ENCODE measurements at places on chromosomes 13 and 19.

GRCh38 chr13:67574320-67575233 is 344.4 kb upstream of the PCDH9 start:
- no peak for DNase-seq

GRCh38 chr13:72757792-72758535 is 23.7 kb downstream of the DIS3 start:
- DNase-seq, result no peak

- no peak for DNase-seq
Measured at GRCh38 chr13:22793598-22794134, 387.1 kb upstream of the SGCG start.

DNA sequence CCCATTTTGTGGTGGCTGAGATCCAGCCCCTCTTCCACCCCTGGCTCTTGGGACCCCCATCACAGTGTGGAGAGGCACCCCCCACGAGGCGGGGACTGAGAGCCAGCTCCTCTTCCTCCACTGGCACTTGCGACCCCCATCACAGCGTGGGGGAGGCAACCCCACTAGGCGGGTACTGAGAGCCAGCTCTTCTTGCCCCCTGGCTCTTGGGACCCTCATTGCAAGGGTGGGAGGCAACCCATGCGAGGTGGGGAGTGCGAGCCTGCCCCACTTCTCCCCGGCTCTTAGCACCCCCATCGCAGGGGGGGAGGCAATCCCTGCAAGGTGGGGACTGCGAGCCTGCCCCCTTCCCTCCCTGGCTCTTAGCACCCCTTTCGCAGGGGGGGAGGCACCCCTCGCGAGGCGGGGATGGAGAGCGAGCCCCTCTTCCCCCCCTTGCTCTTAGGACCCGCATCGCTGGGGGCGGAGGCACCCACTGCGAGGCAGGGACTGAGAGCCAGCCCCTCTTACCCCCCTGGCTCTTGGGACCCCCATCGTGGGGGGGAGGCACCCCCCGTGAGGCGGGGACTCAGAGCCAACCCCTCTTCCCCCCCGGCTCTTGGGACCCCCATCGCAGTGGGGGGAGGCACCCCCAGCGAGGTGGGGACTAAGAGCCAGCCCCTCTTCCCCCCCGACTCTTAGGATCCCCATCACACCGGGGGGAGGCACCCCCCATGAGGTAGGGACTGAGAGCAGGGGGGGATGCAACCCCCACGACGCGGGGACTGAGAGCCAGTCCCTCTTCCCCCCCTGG is 364.6 kb upstream of the SPRY2 start:
- peak; percentile 82 for DNase-seq

GRCh38 chr19:9018163-9018875 is 8.1 kb upstream of the MUC16 start:
- DNase-seq, result no peak

DNA sequence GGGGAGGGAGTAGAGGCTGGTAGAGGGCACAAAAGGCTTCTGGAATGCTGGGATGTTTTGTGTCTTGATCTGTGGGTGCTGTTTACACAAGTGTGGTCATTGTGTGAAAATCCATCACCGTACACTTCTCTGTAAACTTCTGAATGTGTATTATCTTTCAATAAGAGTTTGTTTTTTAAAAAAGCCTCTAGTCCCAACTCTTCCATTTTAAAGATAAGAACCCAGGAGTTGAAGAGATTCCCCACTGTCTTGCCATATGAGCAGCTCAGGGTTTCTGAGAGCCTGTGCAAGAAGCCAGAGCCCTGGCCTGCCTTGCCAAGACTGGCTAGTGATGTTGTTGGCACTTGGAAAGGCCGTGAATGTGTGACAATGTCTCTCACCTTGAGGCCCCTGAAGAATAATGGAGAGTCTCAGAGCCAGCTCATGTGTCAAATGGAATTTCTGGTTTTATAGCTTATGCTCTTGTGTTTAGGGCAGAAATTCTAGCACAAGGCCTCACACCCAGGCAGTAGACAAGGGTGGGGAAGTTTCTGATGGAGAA is 57.5 kb upstream of the NPAS1 start:
- no peak for DNase-seq

GRCh38 chr19:13983213-13983889 is 22.8 kb downstream of the RFX1 start:
- no peak for DNase-seq

GRCh38 chr19:30304540-30304939 is 67.6 kb upstream of the ZNF536 start:
- DNase-seq, result no peak

GRCh38 chr13:113616991-113617749 is 32.6 kb downstream of the TFDP1 start:
- DNase-seq, result no peak

GRCh38 chr13:76812206-76812897 is 73.9 kb downstream of the KCTD12 start:
- DNase-seq, result no peak

GRCh38 chr13:43422116-43422515 is 364.7 kb downstream of the ENOX1 start:
- no peak for DNase-seq

GRCh38 chr19:14433554-14434501 is 722 bp downstream of the PKN1 start:
- no peak for DNase-seq

- no peak for DNase-seq
Measured at GRCh38 chr19:21587117-21587461, 81.7 kb downstream of the ZNF429 start.

All from osteocyte (in vitro differentiated cells).